ENCODE measurements at places on chromosomes 5 and 9.

DNA sequence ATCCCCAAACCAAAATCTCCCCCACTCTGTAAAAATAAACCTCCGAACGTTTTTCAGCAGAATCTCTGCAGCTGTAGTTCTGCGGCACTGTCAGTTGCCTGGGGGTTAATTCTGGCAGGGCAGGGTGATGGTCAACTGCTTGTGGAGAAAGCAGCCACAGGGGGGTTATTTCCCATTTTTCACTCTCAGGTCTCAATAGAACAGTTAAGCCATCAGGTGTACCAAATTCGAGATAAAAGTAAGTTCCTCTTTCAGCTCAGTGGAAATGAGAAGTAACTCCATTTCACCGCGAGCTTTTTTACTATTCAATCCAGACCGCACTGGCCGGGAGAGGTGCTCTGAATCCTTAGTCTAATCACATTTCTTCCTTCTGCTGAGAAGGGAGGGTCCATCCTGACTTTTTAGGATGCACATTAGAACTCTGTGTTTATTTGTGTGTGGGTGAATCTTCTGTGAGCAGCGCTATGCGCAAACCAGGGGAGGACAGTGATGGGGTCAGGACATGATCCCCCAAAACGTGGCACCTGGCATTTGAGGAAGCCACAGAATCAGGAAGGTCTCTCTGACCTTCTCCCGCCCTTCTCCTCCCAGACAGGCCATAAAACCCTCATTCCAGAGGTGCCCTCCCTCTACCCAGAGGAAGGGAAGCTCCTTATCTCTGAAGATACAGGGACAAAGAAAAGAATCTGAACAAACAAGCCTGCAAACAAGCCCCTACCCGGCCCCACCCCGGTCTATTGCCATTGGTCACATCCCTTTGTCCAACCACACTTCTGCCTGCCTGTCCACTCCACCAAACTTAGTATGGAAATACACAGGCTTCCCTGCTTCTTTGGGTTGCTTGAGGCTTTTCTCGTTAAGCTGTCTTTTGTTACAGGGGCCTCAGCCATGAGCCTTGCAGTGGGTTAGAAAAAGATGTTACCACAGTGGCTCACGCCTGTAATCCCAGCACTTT, 229.0 kb downstream of the ROR2 start:
- no peak for DNase-seq

- DNase-seq, result no peak
Measured at GRCh38 chr5:148248894-148249293, 10.6 kb downstream of the MARCOL start.

DNA sequence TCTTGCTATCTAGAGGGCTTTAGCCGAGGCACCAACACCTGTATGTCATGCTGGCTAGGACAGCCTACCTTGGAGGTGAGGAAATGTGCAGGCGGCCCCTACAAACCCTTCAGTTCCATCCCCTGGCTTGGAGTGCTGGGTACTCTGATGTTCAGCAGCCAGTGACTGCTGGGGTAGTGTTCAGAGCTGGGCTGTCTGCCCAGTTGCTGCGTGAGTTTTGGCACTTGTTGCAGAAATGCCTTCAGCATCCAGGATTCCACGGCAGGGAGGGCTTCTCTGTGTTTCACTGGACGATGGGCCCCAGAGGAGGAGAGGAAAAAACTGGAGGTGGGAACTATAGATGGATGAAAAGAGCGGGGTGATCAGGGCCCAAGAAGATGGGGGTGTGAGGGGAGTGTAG, 10.4 kb downstream of the SWI5 start:
- no peak for DNase-seq

DNA sequence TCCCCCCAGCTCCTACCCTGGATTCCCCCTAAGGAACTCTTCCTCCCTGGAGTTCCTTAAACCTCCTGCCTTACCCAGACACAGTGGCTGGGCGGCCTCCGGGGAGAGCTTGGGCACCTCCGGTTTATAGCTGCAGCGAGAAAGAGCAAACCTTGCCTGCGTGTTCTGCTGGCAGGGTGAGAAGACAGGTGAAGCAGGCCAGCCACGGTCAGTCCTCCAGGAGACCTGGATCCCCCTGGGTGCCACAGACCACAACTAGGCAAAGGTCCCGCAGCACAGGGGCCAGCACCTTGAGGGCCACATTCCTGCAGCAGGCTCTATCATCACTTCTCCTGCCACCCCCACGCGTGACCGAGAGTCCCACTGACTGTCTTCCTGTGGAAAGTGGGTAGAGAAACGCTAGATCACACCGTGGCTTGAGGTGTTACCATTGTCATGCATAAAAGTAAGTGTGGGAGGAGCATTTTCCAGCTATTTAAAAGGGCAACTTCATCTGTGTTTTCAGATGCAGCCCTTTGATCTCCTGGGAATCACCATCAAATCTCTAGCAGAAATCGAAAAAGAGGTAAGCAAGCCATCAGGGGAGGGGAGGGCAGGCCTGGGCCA, 130.2 kb upstream of the LMX1B start:
- DNase-seq, result no peak

DNA sequence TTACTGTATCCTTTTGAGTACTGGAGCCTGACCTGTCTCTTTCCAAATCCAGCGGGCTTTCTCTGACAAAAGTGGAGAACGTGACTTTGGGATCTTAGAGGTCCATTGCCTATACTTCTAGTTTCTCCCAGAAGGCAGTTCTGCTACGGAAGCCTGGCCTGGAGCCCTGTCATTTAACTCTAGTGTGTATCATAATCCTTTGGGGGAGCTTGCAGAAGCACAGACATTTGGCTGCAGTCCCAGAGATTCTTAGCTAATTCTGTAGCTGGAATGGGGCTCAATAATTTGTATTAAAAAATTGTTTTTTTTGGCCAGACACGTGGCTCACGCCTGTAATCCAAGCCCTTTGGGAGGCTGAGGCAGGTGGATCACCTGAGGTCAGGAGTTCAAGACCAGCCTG, 3.0 kb downstream of the HARS2 start:
- DNase-seq, result no peak

- no peak for DNase-seq
Measured at GRCh38 chr9:125066839-125067619, 76.3 kb downstream of the SCAI start.

- DNase-seq, result no peak
Measured at GRCh38 chr9:132908635-132909034, 29.9 kb downstream of the SPACA9 start.

DNA sequence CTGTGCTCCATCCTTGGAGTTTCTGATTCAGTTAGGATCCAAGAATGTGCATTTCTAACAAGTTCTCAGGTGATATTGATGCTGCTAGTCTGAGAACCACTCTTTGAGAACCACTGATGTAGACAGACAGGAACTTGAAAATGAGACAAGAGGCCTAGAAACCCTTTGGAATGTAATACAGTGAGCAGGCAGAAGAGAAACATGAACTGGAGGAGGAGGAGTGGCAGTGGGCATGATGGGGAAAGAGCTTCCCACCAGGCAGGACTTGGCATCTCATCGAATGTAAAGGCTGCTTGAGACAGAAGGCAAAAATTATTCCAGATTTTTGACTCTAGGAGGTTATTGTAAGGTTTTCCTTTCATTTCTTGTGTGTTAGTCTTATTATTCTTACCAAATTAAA, 295.8 kb upstream of the SGCD start:
- DNase-seq, result no peak

DNA sequence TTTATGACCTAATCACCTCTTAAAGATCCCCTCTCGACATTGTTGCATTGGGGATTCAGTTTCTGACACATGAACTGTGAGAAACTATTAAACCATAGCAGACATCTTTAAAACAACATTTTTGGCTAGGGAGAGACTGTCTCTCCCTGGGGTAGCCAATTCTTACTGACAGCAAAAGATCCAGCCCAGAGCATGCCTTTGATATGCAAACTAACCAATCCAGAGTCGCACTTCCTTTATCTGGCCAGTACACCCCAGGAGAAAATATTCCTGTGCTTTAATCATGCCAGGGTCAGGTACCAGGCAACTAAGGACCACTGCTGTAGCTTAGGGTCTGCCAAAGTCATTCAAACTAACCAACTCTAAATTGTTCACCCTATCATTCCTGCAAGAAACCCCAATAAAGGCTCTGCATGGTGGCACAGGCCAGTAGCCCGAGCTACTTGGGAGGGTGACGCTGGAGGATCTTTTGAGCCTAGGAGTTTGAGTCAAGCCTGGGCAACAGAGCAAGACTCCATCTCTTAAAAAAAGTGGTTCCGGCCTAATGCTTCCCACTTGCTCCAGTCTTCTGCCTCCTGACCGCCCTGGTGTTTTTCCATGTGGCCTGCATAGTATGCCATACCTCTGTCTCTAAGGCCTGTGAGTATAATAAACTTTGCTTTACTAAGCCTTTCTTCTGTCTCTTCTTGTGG, 62.3 kb upstream of the DAPK1 start:
- DNase-seq, result no peak

DNA sequence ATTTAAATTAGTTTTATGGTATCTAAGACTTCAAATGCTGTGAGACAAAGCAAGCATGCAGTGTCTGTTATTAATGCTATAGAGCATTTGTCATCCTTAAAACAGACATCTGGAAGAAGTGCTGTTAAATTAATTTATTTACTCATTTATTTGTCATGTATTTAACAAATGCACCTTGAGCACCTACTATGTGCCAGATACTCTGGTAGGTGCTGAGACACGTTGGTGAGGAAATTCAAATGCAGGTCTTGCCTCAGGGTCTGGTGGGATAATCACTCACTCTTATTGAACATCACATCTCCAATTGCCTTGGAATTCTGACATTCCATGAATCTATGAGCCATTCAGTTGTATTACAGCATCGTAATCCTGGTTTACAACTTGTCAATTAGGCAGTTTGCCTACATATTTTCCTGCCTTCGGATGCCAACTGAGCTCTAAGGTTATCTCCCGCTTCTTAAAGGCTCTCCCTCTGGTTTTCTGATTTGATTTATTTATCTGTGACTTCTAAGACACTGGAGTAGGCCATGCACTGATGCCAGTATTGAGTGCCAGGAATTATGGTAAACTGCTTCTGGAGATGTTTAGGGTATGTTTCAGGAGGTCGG, 56.0 kb upstream of the RPS23 start:
- DNase-seq, result no peak

- DNase-seq, result no peak
Measured at GRCh38 chr9:81070689-81071088, 618.7 kb downstream of the TLE1 start.

DNA sequence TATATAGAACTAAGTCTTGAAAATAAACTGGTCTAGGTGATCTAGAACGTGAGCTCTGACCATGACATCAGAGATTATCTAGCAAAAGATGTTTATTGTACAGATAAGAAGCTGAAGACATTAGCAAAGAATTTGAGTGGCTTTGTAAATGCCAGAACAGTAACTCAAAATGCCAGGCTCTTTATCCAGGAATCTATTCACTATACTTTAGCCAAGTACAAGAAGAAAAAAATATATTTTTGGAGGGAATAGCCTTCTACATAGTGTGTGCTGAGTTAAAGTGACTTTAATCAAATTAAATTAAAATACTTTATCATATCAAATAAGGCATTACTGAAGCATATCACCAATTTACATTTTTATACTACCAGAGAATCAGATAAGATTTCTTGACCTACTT, 132.6 kb upstream of the ITGA1 start:
- no peak for DNase-seq

DNA sequence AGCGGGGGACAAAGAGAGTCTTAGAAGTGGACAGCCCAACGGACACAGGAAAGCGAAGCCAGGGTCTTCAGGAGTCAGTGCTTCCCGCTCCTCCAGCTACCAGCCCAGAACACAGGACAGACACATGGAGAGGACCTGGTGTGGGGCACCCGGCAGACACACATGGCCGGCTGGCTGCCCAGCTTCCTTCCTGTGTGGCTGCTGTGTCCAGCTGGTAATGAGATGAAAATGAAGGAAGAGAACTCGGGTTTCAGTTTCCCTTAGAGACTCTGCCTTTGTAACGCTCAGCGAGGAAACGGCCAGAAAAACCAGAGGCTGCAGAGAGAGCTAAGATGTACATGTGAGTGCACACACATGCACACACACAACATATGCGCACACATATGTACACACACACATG, 87.5 kb downstream of the SECISBP2 start:
- no peak for DNase-seq

DNA sequence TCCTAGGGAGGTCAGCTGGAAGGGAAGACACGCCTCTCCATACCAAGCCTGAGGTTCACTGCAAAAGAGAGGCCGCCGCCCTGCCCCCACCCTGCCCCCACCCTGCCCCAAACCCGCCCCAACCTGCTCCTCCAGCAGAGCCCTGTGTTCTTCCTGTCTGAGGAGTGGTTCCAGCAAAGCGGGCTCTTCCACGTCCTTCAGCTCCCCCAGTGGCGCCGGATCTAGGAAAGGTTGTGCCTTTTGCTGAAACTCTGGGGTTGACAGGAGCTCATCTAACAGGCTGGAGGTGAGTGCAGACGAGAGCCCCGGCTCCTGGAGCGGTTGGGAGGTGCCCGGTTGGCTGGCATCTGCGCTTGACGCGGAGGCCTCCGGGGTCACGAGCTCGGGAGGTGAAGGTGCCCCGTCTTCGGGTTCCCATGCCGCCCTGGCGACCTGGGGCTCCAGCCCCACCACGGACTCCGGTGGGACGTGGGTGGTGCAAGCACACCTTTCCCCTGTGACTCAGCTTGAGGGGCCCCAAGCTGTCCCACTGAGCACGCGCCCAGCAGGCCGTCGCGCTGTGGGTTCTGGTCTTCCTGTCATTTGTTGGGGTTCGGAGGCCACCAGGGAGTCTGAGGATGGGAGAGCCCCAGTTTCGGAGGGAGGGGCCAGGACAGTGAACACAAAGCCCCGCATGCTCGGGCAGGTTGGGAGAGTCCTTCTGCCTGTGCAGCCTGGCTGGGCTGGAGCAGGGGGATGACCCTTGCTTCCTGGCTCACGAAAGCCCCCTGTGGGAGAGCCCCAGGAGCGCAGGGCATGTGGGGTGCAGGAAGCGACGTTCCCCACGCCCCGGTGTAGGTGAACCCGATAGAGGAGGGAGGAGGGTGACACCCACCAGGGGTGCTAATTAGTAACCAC, 1467.1 kb downstream of the FOXD4L5 start:
- peak; percentile 31 for DNase-seq

GRCh38 chr9:114431003-114431402, 43.2 kb upstream of the AKNA start:
- no peak for DNase-seq

GRCh38 chr5:168443950-168444700, 42.1 kb upstream of the RARS1 start:
- DNase-seq, result no peak

GRCh38 chr5:128403333-128403732, 134.7 kb downstream of the FBN2 start:
- no peak for DNase-seq

- DNase-seq, result no peak
Measured at GRCh38 chr5:68839019-68839552, 254.7 kb upstream of the SLC30A5 start.
